ENCODE measurements at places on chromosomes 6 and 20.

GRCh38 chr20:49891476-49892110 lies 23.7 kb downstream of the SPATA2 start:
- DNase-seq = no peak

DNA sequence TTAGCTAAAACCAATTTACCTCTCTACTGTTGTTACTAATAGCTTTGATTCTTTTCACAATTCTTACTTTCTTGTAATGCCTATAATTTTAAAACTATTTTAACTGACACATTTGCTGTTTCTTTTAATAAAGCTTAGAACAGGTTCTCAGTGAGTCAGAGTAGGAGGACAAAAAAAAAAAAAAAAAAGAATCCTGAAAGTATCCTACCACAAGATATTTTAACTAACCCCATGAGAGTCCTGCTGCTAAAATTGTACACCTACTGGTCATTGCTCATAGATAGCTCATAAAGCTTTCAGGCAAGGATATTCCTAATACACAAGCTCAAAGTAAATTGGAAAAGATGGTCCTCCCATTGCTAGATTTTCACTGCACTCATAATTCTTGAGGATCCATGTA lies 301.0 kb downstream of the CENPW start:
- DNase-seq = no peak

GRCh38 chr20:14495066-14495465 lies 157.7 kb upstream of the FLRT3 start:
- DNase-seq = no peak

GRCh38 chr20:45174434-45175364 lies at the start of gene PI3:
Gene PI3 (plus strand): TSS chr20:45174902. CDS start chr20:45174923, 21 bp downstream.
- no peak for DNase-seq

DNA sequence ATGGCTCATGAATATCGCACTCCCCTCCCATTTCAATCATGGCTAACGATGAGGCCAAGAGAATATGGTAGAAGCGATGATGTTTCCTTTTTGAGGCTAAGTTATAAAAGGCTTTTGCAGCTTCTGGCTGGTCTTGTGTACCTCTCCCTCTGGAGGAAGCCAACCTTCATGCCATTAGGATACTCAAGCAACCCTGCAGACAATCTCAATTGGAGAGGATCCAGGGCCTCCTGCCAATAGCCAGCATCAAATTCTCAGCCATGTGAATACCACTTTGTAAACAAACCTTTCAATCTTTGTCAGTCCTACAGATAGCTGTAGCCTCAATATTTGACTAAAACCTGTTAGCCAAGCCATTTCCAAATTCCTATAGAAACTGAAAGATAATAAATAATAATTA lies 738.4 kb downstream of the KIF16B start:
- DNase-seq = no peak

- peak; percentile 84 for DNase-seq
Observed at GRCh38 chr6:129921169-129921817, 60.2 kb upstream of the TMEM244 start.

- no peak for DNase-seq
Observed at GRCh38 chr20:45052698-45053429, 48.1 kb downstream of the KCNS1 start.

DNA sequence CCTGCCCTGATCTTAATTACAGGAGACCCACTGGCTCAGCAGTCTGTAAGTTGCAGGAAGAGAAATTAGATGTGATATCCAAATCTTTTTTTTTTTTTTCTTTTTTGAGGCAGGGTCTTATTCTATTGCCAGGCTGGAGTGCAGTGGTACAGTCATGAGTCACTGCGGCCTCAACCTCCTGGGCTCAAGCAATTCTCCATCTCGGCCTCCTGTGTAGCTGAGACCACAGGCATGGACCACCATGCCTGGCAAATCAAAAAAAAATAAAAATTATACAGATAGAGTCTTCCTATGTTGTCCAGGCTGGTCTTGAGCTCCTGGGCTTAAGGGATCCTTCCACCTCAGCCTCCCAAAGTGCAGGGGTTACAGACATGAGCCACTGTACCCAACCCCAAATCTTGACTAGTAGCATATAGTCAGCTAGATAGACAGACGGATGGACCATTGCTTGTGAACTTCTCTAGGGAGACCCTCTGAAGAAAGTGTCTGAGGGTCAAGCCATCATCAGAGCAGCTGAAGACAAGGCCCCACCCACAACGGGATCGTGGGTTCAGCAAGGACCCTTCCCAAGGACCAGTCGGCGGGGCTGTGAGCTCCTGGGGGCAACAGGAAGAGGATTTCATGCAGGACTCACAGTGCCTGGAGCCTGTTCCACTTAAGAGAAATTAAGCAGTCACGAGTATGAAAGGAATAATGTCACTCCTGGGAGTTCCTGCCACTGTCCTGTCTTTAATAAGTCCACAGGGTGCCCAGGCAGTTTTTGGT lies 222.7 kb downstream of the ANKRD60 start:
- DNase-seq = no peak

DNA sequence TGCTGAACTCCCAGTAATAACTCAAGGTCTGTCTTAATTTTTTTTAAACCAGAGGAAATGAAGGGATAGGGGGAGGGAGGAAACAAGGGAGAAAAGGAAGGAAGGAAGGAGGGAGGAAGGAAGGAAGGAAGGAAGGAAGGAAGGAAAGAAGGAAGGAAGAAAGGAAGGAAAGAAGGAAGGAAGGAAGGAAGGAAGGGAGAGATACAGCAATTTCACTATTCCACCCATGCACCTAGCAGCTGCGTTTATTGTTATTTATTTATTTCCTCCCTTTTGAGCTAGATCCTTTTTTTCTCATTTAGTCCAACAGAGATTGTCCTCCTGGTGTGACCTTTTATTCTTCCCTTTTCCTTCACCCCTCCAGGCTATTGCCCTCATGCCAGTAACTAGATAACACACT lies 97.6 kb downstream of the PKHD1 start:
- no peak for DNase-seq

DNA sequence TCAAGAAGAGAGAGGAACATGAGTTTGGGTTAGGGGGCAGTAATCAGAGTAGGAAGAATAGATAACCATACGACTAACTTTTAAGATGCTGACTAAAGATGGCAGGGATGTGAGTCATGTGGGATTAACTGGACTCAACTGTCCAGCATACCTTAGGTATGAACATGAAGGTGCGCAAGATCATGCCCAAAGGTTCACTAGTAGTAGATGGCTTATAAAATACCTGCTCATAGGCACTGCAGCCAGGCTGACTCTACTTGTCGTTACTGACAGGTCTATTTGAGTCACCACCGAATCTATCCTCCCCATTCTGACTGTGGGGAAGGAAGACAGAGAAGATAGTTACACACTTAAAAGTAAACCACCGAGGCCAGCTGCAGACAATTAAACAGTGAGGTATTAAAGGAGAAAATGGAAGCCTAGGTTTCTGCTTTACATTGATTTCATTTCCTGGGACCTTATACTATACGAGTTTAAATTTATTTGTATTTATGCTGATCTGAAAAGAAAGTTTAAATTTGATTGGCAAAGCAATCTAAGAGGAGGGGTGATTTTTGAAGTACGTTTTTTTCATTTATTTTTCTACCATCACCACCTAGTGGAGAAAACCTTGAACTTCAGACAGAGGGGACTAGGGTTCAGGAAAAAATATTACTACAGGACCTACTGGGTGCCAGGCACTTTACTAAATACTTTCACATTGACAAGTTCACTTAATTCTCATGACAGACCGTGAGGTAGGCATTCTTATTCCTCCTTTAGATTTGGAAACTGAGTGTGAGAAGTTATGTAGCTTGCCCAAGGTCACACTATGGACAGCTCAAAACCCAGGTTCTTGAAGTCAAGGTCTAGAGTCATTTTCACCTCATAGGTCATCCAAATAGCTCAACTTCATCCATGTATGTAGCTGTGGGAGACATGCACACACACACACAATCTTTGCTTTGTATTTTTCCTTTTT lies 4.0 kb upstream of the WRNIP1 start:
- DNase-seq = peak; percentile 48

DNA sequence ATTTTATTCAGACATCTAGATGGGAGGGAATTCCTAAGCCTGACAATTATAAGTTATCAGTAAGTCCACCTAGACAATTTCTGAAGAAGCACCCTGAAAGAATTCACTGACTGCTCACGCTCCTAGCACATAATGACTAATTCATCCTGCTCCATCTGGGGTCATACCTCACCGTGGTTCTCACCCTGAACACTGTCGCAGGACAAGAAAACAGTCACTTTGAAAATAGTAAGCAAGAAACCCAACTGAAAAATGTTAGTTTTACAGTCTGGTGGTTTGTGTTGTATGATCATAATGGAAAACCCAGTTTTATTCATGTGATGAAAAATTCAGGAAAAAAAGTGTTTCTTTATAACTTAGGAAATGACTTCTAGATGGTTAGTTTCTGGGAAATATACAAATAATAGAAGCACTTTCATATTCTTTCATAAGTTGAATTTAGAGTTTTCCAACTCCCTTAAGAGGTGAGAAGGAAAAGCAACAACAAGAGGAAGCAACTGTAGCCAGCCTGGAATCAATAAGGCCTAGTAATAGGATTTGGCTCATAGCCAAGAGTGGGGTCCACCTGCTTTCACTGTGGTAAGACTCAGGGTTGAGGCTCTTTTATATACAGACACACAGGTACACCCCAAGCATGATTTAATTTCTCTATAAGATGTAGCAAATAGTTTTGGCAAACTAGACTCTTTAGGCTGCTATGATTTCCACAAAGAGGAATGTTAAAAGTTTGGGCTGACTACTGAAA lies 94.1 kb downstream of the HIVEP2 start:
- no peak for DNase-seq

DNA sequence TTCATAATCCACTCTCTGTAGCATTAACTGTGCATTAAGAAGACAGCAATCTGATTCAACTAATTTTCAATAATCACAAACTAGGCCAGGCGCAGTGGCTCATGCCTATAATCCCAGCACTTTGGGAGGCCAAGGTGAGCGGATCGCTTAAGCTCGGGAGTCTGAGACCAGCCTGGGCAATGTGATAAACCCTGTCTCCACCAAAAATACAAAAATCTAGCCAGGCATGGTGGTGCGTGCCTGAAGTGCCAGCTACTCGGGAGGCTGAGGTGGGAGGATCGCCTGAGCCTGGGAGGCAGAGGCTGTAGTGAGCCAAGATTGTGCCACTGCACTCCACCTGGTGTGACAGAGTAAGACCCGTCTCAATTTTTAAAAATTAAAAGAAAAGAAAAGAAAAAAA lies 29.5 kb downstream of the SERPINB9 start:
- no peak for DNase-seq

DNA sequence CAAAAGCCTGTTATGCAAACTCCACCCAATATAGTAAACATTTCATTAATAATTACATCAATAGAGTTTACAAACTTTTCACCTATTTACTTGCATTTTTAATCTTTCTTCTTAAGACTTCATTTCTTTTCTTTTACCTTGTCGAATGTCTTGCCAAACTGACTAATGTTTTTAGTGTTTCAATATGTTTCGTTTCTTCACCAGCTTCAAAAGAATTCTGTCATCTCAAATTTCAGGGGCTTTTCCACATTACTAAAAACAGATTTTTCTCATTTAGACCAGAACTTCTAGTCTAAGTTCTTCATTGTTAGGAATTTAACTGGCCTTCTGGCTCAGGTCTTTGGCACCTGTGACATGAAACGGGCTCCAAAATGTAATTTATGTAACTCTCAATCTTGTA lies 196.5 kb downstream of the ARHGAP18 start:
- no peak for DNase-seq

DNA sequence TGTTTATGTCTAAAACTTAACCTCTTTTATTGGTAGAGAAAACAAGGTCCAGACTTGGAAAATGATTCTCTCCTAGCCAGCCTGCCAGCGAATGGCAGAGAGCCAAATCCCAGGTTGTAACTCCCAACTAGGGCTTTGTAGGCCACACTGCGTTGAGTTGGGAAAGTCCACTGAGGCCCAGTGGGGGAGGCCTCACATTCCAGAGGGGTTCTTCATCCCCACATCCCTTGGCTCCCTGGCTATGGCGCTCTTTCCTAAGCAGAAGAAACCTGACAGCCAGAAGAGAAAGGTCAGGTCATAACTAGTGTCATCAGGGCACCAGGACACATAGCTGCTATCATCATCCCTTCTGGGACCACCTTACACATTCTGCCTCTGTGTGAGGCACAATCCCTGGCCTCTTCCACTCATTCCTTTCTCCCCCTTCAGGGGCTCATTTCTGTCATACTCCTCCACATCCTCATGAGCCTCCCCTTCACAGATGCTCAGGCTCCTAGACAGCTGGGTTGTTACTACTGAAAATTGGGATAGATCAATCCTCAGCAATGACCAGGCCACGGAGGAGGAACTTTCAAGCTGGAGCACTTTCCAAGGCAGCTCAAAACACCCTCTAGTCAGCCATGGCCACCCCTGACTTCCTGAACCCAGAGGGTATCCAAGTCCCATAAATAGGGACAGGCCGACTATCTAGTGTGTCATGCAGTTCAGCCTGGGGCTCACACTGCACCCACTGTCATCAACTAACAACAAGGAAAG lies 48.6 kb downstream of the TCP11 start:
- no peak for DNase-seq

DNA sequence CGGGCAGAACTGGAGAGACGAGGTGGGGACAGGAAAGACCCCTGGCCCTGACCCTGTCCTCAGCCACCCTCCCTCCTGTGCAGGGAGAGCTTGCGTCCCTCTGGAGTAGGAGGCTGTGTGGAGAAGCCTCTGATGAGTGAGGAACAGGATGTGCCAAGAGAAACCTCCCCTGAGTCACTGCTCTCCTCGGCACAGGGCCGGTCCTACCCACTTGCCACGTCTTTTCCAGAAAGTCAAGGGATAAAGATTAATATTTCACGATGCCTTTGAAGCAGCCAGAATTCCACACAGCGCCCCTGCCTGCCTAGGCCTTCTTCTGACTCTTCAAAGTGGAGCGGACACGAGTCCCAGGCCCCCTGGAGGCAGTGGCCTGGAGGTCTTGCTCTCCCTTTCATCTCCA lies 34.9 kb upstream of the THBS2 start:
- DNase-seq = no peak

DNA sequence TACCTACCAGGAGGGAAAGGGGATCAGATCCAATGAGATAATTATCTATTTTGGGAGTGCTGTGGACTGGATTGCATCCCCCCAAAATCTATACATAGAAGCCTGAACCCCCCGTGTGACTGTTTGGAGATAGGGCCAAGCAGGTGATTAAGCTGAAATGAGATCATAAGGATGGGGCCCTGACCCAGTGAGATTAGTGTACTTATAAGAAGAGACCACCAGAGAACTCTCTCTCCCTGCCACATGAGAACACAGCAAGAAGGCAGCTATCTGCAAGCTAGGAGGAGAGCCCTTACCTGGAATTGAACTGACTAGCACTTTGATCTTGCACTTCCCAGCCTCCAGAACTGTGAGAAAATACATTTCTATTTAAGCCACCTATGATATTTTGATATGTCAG lies 132.2 kb upstream of the NOX3 start:
- no peak for DNase-seq

All from erythroblast (primary cell).